ENCODE measurements at places on chromosomes 1 and 21. TPM values are rescaled to one million over a fixed set of nuclear protein-coding genes. Genes with fewer than 3 reads are reported as not detected.

DNA sequence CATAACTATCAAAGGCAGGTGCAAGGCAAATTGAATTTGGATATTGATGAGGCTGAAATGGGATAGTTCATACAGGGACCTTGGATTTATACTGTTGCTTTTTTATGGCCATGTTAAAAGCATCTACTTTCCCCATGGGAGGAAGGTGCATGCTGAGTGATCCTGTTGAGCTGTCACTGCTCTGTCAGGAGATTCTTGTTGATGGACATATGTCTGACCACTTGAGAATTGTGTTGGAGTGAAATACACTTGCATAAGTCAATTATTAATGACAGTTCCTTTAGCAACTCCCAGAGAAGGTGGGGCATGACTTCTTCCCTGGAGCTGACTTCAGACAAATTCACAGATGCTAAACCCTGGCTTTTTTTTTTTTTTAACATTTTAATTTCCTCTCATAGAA is 58.4 kb upstream of the DYNLT5 start:
- DNase-seq: no peak

- DNase-seq: no peak
Observed at GRCh38 chr21:28159396-28159795, 833.3 kb downstream of the LTN1 start.

DNA sequence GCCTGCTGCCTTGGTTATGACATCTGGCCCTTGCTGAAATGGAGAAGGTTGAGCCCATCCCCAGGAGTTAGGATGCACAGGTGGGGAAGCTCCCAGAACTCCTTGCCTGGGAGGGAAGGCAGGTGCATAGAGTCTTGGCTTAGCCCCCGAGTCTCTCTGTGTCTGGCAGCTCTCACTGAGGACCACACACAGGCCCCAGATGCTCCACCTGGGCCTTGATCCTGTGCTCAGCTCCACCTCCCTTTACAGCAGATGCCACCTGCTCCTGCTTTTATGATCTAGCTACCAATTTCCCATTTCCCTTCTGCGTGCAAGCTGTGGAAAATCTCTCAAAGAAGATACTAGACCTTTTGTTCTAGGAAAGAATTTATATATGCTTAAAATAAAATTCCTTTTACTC is 28.8 kb upstream of the KCNJ6 start:
- DNase-seq: no peak

DNA sequence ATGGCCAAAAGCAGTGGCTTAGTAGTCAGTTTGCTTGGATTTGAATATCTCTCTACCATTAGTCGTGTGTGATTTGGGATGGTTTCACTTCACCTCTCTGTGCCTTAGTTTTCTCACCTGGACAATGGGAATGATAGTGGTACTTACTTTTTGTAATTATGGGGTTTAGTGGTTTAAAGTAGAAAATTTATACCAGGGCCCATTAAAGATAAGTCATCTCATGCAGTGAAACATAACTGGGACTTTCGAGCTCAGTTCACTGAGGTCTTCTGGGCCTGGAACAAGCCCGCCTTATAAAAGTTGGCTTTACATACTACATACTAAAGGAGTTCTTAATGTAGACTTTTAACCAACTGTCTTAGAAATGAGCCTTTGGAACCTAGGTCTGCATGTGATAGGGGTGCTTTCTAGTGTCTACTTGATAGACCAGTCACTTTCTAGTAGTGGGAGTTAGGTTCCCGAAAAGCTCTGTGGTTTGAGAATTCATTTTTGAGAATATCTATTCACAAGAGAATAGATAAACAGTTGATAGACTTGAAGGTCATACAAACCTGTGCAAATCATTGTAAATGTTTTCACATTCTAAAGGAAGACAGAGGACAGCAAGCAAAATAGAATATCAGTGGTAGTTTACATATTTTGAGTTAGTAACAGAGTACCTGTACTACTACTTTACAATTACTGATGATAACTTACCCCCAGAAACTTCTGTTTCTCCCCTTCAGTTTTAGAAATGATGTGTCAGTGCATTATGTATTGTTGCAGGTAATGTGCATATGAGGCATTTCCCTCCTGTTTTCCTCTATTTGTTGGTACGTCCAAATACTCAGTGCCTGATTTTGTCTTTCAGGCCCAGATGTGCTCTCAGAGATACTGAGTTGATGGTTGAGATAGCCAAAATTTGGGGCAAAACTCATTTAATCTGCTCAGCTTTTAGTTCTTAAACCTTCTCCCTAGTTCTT is 48.0 kb downstream of the DYRK1A start:
- DNase-seq: no peak

- no peak for DNase-seq
Observed at GRCh38 chr1:48027533-48027835, 30.3 kb upstream of the TRABD2B start.

The CMPK1 gene
- total RNA-seq: 77.5 TPM
